Esophagus squamous epithelium (tissue), 5 donors: ENCODE measurements at places on chromosomes 12 and 14.

- no peak for DNase-seq
Observed at GRCh38 chr14:69672356-69672755, 61.0 kb downstream of the SUSD6 start.

DNA sequence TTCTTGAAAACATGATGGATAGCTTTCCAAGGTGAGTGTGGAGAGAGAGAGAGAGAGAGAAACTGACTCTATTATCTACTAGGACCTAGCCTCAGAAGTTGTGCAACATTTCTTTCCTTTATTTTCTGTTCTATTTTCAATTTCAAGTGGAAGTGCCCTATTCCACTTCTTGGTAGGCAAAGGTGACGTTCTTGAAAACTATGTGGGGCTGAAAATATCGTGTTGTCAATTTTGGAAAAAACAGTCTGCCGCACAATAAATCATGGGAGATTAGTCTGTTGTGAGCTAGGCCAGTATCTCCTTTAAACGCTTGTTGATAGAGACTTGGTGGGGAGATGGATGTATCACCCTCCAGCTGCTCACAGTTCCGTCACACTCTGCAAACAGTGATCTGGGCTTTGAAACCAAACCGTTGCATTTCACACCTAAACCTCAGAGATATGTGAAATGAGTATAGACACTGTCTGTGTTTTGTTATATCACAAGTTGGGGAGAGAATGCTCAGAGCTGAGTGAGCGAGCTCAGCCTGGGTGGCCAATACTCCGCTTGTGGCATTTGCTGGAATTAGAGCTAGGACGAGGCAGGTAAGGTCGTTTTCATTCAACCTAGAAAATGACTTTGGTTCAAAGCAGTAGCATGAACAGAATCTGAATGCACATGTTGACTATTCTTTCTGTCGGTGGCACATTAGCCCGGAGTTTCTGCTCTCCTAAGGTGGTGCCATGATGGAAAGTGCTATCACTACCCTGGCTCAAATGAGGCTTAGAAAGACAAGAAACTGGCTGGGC is 75.1 kb upstream of the ST8SIA1 start:
- DNase-seq: no peak

- DNase-seq: no peak
Observed at GRCh38 chr12:14284184-14284722, 81.2 kb upstream of the ATF7IP start.

DNA sequence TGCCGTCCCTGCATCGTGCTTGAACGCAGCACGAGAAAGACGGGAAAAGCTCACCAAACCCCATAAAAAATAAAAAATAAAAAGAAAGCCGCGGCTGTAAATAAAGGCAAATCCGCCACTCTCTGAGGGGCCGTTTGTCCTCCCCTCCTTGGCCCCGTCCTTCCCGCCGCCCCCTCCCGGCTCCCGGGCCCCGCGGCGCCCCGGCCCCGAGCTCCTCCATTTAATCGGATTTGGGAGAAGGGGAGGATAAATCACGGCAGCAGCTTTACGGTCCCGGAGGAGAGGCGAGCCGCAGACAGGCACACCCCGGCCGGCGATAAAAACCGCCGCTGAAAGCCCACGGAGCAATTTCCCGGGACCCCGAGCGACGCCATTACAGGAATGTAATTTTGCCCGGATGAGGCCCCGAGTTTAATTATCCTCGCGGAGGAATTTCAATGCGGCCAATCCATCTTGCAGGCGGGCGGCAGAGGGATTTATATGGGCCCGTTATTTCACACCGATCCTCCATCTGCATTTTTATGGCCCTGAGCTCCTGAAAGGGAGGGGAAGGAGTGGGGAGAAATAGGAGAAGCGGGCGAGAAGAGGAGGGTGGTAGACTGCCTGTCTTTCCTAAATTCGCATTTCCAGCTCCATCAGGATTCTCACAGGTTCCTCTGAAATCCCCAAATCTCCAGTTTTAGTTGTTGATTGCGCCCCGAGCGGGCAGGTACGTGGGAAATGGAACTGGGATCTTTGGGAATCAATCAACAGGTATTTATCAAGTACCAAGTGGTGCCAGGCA is 1.3 kb upstream of the ATP5MC2 start:
- DNase-seq: no peak

DNA sequence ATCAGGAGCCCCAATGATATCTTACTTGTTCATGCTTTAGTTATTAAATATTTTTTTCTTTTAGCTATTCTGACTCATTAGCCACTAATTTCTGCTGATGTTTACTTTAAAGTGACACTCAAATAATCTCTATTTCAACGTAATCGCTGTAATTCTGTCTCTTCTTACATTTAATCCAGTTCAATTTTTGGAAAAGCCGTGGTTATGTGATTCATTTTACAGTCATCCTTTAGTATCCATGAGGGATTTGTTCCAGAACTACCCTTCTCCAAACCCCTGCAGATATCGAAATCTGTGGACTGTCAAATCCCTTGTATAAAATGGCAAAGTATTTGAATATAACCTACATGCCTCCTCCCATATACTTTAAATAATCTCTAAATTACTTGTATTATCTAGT is 1103.4 kb downstream of the LRFN5 start:
- DNase-seq: no peak

- DNase-seq: no peak
Observed at GRCh38 chr12:18363321-18363720, 102.0 kb downstream of the PIK3C2G start.

GRCh38 chr12:130770413-130771028 is 54.4 kb upstream of the RIMBP2 start:
- DNase-seq: no peak

- no peak for DNase-seq
Observed at GRCh38 chr12:49622501-49623141, 740 bp upstream of the PRPF40B start.

- no peak for DNase-seq
Observed at GRCh38 chr14:57486767-57487379, 6.8 kb downstream of the CCDC198 start.

- DNase-seq: no peak
Observed at GRCh38 chr12:11901701-11902524, 168.8 kb upstream of the BCL2L14 start.

DNA sequence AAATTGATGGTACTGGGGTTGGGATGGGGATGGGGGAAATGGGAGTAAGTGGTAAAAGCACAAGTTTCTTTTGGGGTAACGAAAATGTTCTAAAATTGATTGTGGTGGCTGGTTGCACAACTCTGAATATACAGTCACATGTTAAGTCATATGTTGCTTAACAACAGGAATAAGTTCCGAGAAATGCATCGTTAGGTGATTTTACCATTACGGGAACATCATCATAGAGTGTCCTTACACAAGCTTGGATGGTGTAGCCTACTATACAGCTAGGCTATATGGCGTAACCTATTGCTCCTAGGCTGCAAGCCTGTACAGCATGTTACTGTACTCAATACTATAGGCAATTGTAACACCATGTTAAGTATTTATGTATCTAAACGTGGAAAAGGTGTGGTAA is 31.0 kb downstream of the ITGA7 start:
- no peak for DNase-seq

DNA sequence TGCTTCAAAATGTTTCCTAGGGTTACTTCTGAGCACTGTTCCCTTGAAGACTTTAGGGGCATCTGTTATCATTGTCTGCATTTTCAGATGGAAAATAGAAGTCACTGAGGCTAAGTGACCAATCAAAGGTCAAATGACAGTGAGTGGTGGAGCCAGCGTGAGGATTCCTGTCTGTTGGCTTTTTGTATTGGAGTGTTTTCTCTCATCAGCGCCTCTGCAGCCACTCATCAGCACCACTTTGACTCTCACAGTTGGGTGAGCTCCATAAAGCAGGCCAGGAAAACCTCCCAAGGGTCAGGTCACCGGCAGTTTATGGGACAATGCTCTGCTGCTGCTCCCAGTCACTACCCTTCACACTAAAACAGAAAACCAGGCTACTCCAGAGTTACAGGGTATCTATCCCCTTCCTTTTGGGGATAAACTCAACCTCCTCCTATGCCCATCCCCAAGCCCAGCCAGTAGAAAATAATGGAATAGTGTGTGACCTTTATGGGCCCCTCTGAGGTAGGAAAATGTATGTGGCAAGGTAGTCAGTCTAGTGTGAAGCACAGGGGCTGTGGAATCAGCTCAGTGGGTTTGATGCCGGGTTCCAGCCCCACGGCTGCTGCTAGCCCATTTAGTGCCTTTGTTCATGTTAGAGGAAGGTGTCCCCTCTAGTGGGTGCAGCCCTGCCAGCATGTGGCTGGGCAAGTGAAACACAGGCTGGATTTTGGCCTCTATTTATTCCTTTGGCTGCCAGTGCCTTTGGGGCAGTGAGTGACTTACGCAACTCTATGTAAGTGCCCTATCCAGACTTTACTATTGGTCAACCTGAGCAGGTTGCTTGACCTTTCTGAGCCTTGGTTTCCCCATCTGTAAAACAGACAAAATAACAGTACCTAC is 133.8 kb upstream of the CPM start:
- no peak for DNase-seq
